Forelimb muscle (tissue), 1 donor: ENCODE measurements at places on chromosomes 3 and 15. TPM values are rescaled to one million over a fixed set of nuclear protein-coding genes. Genes with fewer than 3 reads are reported as not detected.

DLG1 gene
- 42.8 TPM for polyA plus RNA-seq

- no peak for DNase-seq
Measured at GRCh38 chr15:91182101-91182500, 82.0 kb downstream of the SV2B start.

GRCh38 chr3:16370872-16371740 lies 106.1 kb downstream of the OXNAD1 start:
- no peak for DNase-seq

GRCh38 chr15:99537344-99537743 lies 28.4 kb upstream of the MEF2A start:
- no peak for DNase-seq

DNA sequence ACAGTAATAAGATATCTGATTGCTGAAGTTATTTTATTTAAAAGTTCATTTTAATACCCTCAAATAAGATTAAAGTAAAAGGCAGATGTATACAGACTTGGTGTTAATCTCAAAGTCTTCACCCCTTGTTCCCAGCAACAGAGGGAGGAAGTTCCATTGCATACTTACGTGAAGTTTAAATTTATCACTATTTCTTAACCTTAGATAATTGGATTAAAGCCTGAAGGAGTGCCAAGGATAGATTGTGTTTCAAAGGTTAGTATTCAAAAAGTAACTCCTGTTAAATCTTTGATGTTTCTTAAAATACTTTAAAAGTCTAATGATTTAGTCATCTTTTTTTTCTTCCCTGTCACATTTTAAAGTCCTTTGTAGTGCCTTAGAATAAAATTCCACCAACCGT lies 39.3 kb downstream of the ATP1B3 start:
- no peak for DNase-seq
